Stimulated activated CD8-positive, alpha-beta memory T cell treated with anti-CD3 and anti-CD28 coated beads, Interleukin-4, amount 100 ng/mL, for 4 hours (primary cell): ENCODE measurements at places on chromosomes 6 and 20.

DNA sequence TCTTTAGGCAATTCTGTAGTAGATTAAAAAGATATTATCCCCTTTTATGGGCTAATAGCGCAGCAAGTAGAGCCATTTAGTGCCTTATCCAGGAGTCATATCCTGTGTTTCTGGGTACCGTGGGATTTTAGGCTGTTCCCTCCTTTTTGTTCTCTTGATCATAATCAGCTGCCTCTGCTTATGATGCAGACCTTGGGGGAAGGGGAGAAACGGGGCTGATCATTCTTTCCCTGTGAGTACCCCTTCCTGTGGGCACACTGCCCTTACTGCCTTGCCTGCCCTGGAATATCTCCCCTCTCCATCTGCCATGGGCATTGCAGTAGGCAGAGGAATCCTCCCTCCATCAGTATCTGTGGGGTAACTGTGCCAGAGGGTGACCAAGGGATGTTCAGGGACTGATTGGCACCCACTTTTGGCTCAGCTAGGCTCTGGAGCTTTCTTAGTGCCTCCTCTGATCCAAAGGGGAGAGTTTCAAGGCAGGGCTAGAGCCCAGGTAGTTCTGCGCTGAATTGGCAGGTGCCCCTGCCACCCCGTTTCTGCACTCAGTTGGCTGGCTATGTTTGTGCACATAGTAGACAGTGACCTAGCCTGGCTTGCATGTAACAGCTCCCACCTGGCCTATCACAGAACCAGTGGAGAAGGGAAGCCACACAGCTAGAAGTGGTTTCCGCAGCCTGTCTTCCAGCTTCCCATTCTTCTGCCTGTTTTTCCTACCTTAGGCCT, 103.3 kb downstream of the FIG4 start:
- DNase-seq: no peak

GRCh38 chr6:170393807-170394399, 87.3 kb downstream of the FAM120B start:
- peak; percentile 4 for DNase-seq

GRCh38 chr6:43887906-43888683, 118.1 kb downstream of the VEGFA start:
- DNase-seq: no peak

- no peak for DNase-seq
These were observed at the start of gene SPTLC3 for GRCh38 chr20:13008761-13009681. TSS of gene SPTLC3 (plus strand) at chr20:13008972. CDS start at chr20:13009268, 296 bp downstream.

GRCh38 chr6:33975661-33976436, 170.0 kb downstream of the GRM4 start:
- DNase-seq: no peak

DNA sequence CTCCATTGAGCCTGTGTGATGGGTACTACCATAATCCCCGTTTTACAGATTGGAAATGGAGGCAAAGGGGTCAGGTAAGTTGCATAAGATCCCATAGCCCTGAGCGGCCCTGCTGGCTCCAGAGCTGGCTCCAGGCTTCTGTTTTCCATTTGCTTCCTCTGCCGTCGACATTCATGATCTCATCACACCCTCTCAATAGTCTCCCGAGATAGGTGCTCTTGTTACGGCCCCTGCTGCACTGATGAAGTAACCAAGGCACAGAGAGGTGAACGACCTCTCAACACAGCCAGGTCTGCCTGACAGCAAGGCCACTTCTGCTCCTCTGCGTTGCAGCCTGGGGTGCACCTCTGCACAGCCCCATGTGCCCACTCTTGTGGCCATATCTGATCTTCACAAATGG, 16.9 kb downstream of the CDH22 start:
- DNase-seq: no peak

- DNase-seq: no peak
These were observed 1.8 kb downstream of the CDH4 start for GRCh38 chr20:61253640-61254511.

DNA sequence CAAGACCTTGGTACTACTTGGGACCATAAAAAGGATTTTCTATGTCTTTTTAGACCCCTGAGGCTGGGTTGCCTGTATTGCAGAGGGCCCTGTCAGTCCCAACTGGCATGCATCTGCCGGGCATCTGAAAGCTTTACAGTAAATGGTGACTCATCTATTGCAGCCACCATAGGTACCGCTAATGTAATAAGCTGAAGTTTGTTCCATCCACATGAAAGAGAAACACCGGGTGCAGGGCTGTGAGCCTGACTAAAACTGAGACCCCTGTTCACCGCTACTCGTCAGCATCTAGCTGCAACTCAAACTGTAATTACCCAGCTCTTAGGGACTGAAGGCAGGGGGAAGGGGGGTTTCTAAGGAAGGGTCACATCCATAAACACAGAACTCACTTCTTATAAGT, 49.5 kb downstream of the TRERF1 start:
- no peak for DNase-seq

DNA sequence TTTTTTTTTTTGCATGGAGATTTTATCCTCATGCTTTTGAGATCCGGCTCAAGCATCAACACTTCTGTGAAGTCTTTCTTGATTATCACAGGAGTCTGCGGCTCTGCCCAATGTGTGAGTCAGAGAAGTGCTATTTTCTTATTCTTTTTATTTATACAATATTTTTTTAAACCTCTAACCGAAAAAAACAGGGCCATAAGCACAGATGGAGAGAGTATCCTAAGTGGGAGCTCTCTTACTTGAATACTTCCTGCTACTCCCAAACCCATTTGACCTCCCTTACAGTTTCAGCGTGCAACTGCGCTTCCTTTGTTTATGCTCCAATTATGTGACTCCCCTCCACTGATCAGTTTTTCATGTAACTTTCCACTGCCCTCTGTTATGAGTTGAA, 8.7 kb upstream of the ATXN1 start:
- DNase-seq: no peak

DNA sequence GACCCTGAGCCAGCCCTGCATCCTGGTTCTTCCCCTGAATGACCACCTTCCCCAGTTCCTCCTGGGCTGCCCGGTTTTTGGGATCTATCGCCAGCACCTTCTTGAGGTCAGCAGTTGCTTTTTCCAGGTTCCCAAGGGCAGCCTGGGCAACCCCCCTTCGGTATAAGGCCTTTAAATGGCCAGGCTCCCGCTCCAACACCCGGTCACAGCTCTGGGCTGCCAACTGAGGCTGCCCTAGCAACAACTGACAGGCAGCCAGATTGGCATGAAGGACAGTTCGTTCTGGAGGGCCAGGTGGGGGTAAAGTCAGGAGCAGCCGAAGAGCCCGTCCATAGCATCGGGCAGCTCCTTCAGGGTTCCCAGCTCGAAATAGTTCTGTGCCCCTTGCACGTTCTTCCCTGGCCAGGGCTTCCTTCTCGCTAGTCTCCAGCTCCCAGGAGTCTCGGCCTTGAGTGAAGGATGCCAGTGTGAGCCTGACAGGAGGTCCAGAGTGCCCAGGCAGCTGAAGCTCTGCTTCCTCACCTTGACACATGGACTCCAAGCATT, 778 bp upstream of the ATF6B start:
- no peak for DNase-seq

DNA sequence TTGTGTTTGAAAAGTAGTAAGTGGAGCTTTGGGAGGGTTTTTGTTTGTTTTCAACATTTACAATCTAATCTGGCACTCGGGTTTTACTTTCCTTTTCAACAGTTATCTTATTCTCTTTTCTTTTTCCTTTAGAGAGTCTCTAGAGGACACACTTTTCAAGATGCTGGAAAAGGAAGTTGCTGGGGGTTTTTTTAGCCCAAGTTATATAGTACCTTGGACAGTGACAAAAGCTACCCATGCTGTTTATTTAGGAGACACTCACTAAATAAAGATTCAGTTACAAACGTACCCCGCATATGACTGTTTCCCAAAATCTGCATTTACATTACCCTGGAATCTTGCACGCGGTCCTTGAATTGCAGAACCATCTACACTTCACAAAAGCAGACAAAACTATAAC, 78.8 kb downstream of the MAP7 start:
- DNase-seq: no peak

DNA sequence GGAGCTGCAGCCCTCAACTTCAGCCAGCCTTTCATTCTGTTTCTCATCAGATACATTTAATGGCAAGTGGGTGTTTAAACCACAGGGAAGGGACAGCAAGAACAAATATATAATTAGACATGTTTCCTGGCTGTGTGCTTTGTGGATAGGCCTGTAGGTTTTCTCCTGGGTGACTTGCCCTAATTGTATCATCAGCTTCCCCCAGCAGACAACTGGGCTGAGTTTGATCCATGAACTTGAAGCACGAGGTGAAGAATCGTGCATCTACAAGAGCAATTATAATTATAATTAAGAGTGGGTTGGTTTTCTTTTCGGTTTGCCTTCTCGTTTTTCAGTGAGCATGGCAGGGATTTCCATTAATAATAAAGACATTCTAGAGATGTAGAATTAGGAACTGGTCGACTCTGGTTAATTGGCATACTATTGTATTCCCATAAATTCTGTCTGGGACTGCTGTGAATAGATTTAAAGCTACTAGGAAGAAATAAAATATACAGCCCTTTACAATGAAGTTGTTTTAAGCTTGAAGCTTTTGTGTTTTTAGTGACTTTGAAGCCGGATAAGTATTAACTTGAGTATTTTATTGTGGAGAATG, 1052.2 kb downstream of the KIF16B start:
- no peak for DNase-seq

DNA sequence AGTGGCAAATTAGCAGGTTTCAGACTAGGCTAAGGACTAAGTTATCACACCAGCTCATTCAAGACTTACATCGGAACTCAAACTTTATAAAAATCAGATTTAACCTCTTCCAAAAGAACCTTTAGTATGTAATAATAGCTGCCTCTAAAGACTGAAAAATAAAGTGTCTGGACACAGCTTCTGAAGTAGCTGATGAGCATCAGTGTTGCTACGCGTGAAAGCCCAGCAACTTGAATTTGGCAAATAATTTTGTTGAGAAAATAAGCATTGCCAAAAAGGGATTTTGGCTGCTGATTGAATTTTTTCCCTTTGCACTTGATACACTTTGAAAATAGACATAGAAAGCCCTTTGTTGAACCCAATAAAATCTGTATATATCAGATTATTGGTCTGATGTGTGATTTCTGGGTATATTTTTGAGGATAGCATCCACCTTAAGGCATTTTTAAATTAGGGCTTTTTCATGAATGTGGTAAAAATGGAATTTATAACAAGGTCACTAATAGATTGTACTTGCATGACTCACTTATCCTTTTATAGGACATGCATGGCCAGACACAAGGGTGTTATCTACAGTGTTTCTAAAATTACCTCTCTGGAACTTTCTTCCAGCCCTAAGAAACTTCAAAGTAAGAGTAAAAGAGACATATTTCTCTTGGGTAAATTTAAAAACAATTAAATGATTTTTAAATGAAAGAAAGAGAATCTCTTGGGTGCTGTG, 350.4 kb downstream of the TENT5A start:
- no peak for DNase-seq

DNA sequence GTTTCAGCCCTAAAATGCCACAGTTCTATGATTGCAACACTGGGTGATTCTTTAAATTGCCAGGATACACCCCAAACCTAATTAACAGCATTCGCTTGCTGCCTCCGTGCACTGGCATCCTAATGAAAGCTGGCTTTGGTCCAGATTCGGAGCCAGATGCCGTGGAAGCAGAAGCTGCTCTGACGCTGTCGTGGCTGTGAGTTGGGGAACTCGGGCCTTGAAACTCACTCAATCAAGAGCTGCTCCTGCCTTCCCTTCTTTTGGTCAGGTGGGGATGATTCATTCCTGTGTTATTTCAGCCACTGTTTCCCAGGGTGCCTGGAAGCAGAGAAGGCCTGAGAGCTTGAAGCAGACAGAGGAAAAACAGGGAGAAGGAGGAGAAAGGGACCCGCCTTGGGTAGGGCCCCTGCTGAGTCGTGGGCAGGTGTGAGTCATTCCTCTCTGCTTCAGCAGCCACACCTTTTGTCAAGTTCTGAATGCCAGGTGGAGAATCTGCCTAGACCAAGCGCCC, 36.2 kb upstream of the DSP start:
- no peak for DNase-seq

DNA sequence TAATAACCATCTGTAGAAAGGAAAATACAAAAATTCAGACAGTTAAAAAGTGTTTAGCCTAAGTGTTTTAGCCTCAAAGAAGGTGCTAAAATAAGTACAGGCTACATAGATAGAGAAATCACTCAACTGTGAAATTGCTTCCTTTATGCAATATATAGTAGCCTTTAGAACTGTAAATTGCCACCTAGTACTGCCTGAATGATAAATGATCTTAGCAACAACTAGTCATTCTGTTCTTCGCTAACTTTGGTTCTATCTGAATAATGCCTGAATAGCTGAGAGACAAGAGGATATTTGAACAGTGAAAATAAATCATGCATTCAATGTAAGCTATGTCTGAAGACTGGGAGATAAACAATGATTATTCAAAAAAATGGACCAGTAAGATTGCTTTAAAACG, 603.3 kb upstream of the PTCHD4 start:
- DNase-seq: no peak

DNA sequence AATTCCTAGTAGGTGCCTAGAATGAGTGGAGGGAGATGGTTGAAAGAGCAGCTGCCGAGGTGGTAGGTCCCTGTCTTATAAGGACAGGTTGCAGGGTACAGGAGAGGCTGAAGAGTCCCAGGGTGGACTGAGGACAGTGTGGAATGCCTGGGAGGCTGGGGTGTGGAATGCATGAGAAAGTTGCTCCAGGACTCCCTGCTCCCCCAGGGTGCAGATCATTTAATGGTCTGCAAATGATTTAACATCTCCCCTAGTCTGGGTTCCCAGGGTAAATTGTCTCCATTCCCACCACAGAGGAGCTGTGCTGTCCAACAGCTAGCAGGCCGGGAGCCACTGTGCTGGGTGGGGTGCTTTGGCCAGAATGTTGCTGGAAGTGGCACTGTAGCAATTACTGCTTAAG, 76.0 kb downstream of the CD83 start:
- DNase-seq: no peak

- no peak for DNase-seq
These were observed 15.7 kb downstream of the DCBLD1 start for GRCh38 chr6:117498159-117498558.

DNA sequence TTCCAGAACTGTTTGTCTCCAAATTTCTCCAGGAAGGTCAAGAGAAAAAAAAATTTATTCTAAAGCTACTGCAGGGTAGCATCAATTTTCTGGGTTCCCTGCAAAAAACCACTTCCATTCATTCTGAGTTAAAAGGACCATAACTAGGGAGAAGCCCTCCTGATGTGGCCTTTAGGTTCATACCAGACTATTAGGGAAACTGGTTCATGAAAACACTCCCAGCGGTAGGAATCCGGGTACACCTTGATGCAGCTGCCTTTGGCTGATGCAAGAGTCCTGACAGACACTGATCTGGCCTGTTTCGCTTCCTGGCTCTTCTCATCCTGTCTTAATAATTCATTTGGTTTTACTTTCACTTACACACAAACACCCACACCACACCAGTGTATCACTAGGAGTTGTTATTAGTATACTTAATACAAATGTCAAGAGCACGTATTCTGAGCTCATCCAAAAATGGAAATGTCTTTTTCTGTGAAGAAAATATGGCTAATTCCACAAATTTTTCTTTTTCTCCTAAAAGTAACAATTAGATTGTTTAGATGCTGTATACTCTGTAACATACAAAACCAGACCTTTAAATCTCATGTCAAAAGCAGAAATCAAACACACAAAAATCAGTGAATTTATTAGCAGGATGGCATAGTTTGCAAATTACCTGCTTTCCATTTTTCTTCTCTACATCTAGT, 38.4 kb upstream of the ARHGAP18 start:
- peak; percentile 23 for DNase-seq

- no peak for DNase-seq
These were observed 268.2 kb upstream of the SOX4 start for GRCh38 chr6:21325201-21325856.

- DNase-seq: no peak
These were observed 27.8 kb downstream of the CHRNA4 start for GRCh38 chr20:63333241-63333836.

- DNase-seq: no peak
These were observed 9.6 kb downstream of the JARID2 start for GRCh38 chr6:15255481-15255880.
